Germinal center (tissue), 1 donor: ENCODE measurements at places on chromosomes 7 and 10.
A peak's percentile ranks its signal among the peaks of the same experiment; 100 is the strongest.

DNA sequence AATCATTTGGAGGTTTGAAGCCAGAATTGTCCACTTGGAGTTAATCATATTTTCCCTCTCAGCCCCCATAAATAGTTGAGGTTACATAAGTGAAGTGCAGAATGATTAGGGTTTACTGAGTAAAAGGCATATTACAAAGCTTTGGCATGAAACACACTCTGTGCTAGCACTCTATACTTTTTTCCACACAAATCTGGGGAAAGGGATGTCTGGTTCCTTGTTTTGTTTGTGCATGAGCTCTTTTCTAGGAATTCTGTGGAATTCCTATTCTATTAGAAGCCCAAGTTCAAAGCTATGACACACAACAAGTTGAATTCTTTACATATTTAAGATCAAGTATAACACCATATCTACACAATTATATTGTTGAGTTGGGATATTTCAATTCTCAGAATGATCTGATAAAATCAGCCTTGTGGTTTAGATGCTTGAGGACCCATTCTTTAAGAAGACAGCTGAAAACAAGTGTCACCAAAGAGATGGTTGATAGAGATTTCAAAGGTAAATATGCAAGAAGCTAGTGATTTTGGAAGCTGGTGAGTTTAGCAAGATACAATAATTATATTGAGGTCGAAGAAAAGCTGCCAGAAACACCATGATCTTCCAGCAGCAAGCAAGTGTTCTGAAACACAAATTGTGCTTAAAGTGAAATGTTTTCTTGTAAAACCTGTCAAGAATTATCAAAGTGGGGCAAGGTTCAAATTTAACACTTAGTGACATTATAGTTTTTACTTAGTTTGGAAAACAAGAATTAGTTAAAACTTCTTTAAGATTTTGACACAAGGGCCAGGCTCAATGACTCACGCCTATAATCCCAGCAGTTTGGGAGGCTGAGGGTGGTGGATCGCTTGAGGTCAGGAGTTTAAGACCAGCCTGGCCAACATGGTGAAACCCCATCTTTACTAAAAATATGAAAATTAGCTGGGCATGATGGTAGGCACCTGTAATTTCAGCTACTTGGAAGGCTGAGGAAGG is 122.6 kb downstream of the INHBA start:
- DNase-seq = no peak

DNA sequence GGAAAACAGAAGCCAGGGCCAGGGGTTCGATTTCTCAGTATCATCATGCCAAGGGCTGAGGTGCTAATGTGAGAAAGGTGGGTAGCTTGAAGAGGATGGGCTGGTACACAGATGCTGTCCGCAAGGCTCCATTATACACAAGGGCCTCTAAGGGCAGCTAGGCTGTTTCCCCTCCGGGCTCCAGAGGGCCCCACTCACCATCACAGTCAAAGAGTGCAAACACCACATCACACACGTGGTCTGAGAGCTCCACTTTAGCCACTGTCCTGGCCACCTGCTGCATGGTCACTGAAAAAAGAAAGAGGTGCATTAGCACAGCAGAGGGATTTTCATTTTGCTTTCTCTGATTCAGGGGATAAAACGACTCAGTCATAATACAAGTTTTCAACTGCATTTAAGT is 20.9 kb upstream of the DNAJB12 start:
- DNase-seq = no peak

- DNase-seq = no peak
These were observed 46.2 kb downstream of the CAV1 start for GRCh38 chr7:116571037-116571436.

DNA sequence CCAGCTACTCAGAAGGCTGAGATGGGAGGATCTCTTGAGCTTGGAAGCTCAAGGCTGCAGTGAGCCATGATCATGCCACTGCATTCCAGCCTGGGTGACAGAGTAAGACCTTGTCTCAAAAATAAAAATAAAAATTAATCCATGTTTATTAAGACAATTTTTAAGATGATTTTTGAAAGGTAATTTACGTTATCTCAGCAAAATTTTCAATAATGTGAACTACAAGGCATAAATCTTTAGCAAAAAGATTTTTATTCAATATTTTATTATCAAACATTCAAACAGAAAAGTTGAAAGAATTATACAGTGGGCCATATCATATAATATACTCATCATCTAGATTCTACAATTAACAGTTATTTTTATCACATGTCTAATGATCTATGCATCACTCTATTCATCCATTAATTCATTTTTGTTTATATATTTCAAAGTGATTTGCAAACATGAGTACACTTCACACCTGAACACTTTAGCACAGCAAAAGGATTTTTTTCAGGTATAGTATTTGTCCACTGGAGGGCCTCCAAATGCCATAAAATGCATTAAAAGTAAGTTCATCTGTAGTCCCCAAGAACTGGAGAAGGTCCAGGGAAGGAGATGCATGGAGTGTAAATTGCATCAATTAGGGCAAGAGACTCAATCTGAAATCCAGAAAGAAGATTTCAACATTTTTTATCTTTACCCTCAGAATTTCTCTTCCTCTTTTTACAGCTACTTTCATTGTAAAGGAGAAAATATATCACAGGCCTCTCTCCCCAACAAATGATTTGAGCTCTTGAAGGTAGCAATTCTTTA is 38.6 kb upstream of the RSBN1L start:
- peak; percentile 21 for DNase-seq
